Cortex of kidney (tissue), 1 donor: ENCODE measurements at places on chromosomes 2 and 18.

- DNase-seq, result no peak
Measured at GRCh38 chr18:44754567-44754966, 73.9 kb downstream of the SETBP1 start.

DNA sequence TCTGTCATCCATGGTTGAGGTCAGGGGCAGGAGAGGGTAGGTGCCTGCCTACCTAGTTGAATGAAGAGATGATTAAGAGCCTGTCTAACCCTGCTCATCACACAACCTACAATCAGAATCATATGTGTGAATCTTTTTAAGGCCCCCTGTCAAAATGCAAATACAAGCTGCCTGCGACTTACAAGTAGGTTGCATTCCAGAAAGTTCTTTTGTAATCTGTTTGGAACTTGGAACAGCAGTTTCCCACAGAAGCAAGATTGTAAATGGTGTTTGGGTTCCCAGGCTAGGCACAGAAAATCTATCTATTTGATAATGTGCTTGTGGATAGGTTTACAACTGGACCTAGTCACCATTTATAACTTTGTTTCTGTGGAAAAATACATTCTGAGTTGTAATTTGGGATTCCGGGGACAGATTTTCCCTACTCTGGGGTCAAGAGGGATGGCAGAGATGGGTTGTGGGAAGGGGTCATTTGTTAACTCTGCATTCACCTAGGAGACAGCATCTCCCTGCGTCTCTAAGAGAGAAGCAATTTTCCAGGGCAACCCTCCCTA is 4.4 kb downstream of the LIPG start:
- DNase-seq, result no peak

- DNase-seq, result no peak
Measured at GRCh38 chr18:59514203-59514602, 155.1 kb upstream of the LMAN1 start.

DNA sequence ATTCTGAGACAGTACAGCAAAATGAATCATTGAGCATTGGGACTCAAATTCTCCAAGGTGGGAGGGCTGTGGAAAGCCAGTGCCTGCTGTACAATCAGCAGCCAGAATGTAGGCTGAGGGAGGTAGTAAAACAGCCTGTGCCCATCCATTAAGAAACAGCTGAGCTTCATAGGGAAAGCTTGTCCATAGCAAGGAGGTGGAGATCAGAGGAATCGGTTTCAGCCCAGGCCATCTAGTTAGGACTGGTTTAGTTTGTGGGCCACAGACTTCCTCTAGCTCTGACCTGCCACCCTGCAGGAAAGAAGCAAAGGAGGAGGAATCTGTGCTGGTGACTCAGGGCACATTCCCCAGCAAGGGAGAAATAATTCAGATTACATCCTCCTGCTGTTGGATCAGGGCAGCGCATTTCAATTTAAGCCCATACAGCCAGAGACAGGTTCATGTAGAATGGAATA is 333.4 kb downstream of the SETBP1 start:
- no peak for DNase-seq
